T-helper 2 cell (primary cell): ENCODE measurements at places on chromosomes 12 and 14.

- DNase-seq = no peak
Observed at GRCh38 chr12:78189656-78190055, 359.0 kb downstream of the NAV3 start.

- no peak for DNase-seq
Observed at GRCh38 chr14:99871771-99872170, 78.6 kb downstream of the EML1 start.

- DNase-seq = no peak
Observed at GRCh38 chr12:95179011-95179410, 38.3 kb downstream of the FGD6 start.

DNA sequence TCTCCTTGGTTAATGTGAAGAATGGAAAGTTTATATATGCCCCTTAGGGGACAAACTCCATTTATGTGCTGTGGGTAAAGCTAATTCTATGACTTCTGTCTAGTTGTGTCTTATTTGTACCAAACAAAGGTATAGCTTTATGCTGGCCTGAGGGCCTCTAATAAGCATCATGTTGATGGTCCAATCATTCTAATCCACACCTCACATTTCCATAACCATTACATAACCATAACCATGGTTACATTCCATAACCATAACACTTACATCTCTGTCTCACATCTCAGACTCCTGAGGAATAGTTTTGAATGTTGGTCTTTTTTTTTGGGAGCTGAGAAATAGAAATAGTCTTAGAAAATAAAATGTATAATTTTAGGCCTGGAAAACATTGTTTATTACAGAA, 1097.1 kb downstream of the FLRT2 start:
- no peak for DNase-seq

- no peak for DNase-seq
Observed at GRCh38 chr14:21171128-21171527, 15.3 kb upstream of the OR5AU1 start.

DNA sequence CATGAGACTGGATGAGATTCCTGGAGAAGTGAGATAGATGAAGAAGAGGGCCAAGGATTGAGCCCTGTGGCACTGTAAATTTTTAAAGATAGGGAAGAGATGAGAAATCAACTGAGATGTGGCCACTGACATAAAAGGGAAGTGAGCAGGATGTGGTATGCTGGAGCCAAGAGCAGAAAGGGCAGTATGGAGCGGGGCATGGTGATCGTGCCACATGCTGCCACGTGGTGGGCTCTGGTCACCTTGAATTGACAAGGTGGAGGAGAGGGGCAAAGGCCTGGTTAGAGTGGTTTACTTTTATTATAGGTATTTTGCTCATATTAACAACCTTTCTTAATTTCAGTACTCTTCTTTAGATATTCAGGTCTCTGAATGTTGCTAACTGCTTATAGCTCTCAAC, 257.9 kb downstream of the NEDD1 start:
- DNase-seq = no peak

- no peak for DNase-seq
Observed at GRCh38 chr14:86430853-86431252, 900.9 kb downstream of the FLRT2 start.

- no peak for DNase-seq
Observed at GRCh38 chr14:105952826-105953225, 426.4 kb downstream of the TMEM121 start.

DNA sequence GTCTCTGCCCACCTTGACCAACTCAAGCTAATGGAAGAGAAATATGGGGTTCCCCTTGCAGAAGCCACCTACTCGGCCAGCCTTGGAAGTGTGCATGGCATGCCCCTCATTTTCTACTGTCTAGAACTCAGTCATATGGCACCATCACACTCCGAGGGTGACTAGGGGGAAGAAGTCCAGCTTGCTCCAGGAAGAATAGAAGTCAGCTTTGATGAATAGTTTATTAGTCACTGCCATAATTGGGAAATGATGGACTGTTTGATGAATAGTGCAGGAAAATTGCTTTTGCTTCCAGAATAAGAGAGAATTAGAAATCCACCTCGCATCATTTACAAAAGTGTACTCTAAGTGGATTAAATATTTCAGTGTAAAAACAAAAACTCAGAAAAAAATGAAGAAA, 1030.6 kb downstream of the VRK1 start:
- DNase-seq = no peak

- DNase-seq = no peak
Observed at GRCh38 chr14:62462988-62463387, 582.3 kb downstream of the KCNH5 start.

GRCh38 chr14:56339855-56340701, 221.9 kb downstream of the PELI2 start:
- peak; percentile 22 for DNase-seq

DNA sequence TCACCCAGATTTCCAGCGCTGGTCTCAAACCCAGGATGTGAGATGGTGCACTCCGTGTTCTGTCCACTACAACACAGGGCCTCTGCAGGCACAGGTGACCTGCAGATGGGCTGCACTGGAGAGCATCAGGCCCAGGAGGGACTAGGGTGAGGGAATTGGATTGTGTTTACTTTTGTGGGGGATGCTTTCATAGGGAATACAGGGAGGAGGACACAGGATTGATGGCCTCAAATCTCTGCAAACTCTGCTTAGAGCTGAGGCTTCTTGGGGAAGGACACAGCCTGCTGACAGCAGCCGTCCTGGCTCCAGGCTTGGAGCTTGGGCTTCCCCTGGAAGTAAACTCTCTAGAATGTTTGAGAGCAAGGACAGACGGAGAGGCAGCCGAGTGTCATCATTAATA, 57.1 kb downstream of the NTF3 start:
- DNase-seq = no peak

DNA sequence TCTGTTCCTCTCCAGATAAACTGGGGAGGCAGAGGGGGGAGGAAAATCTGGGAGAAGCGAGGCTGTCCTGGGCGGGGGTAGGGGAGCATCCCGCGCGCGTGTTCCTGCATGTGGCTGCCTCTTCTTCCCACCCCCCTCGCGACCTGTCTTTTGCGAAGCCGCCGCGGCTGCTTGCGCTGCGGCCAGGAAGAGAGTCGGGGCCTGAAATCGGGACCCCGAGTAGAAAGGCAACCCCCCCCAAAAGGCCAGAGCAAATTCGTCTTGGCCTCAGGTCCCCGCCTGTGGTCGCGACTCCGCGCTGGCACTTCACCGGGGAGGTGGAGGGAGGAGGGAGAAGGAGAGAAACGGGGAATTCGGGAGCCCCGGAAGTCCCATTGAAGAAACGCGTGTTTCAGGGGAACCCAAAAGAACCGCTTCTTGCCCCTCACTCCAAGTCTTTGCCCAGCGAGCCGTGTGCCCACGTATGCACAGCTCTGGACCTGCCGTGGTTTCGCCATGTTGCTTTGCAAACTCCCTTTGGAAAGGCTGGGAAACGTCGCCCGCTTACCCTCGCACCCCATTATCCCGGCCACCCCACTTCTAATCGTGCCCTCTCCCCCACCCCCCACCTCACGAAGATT, 944 bp downstream of the CCND2 start:
- DNase-seq = no peak

- DNase-seq = peak; percentile 62
Observed at GRCh38 chr12:113334786-113335539, at the start of gene SLC8B1. Gene SLC8B1 (minus strand): TSS chr12:113335109. CDS start chr12:113332878, 2,231 bp downstream.

DNA sequence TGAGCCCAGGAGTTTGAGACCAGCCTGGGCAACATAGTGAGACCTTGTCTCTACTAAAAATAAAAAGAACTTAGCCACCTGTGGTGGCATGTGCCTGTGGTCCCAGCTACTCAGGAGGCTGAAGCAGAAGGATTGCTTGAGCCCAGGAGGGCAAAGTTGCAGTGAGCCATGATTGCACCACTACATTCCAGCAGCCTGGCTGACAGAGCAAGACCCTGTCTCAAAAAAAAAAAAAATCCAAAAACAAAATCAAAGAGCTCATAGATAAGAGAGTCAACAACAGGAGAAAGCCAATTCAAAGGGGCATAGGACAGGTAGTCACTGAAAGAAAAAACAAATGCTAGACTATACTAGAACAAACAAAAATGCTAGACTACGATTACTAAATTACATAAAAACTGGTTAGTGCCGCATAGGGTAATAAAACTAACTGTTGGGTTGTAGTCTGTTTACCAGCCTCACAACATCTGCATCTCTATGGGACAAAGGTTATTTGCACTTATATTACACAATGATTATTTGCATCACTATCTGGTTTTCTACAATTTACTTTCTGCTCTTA, 16.6 kb upstream of the EEA1 start:
- no peak for DNase-seq

DNA sequence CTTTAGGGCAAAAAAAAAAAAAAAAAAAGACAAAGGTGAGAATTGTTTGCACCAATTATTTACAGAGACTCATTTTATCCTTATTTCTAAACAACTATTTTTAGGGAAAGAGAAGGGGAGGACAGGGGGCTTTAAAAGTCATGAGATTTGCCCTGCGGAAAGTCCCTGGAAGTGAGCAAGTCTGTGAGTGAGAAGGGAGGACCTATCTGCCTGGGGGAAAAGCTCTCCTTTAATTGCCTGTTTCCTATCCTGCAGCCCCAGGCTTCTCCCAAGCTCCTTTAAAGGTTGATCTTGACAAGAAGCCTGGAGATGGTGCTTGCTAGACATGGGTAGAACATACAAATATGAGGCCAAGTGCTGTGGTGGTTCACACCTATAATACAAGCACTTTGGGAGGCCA, 8.3 kb upstream of the CHST11 start:
- no peak for DNase-seq

DNA sequence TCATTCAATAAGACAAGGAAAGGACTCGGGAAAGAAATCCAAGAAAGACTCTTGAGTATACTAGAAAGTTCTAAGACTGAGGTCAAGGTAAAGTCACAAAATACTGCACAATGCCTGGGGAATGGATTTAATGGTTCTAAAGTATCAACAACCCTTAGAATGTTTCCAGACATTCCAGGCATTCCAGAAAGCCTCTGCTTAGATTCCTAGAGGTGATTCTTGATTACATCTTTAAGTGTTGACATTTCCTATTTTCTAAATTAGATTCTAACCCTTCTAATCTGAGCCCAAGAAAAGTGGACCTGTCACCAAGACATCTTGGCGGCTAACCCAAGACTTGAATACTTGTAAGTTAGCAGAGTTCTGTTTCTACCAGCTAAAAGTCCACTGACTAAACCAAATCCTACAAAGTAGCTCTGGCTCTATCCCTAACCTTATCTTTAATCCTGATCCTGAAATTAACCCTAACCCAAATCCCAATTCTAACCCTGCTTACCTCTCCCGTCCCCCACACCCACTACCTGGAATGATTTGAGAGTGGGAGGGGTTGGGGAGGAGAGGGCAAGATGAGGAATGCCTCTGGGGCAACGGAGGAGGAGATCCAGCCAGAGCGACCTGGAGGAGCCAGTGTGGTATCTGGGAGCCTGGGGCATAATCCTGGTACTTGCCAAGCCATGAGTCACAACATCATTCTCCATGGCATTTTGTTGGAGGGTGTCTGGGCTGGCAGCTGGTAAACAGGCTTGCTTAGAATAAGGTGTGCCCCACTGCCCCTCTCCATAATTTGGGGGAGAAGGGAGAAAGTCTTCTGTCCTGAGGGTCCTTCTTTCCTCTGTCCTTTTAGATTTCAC, 93.4 kb upstream of the HOXC13 start:
- no peak for DNase-seq

GRCh38 chr14:30874999-30875787, 834 bp downstream of the COCH start:
- DNase-seq = no peak

- no peak for DNase-seq
Observed at GRCh38 chr14:70666361-70666686, 24.6 kb downstream of the TTC9 start.

DNA sequence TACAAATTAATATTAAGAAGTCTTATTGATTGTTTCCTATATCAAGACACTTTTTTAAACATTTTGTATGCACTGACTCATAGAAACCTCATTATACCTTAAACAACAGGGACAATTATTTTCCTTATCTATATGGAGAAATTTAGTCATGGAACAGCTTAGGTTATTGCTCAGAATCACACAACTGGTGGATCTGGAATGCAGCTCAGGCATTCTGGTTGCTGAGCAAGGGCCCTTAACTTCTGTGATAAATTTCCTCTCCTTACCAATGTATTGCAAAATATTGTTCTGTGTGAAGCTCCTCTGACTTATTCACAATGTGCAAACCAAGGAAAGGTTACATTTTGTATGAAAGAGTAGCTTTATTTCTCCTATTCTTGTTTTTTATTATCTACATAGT, 817.8 kb downstream of the LRFN5 start:
- DNase-seq = no peak

GRCh38 chr14:82562881-82563280, 1029.2 kb upstream of the SEL1L start:
- DNase-seq = no peak

DNA sequence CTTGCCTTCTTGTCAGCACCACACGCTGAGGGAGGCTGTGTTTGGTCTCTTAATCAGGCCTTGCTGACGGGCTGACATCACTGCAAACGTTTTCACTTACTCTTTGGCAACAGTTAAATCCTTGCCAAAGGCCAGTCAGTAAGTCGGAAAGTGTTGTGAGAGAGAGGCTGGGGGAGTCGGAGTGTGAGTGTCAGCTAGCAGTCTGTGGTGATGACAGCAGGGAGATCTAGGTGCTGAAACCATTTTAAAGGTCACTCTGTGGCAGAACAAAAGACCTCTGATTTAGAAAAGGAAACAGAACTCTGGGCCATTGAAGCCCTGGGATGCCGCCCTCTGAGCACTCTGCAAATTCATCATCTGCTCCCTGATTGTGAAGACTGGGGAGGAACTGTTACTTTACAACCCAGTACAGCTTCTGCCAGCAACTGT, 143.5 kb downstream of the PAX9 start:
- DNase-seq = no peak

- no peak for DNase-seq
Observed at GRCh38 chr12:83145325-83145840, 458.7 kb downstream of the TMTC2 start.

DNA sequence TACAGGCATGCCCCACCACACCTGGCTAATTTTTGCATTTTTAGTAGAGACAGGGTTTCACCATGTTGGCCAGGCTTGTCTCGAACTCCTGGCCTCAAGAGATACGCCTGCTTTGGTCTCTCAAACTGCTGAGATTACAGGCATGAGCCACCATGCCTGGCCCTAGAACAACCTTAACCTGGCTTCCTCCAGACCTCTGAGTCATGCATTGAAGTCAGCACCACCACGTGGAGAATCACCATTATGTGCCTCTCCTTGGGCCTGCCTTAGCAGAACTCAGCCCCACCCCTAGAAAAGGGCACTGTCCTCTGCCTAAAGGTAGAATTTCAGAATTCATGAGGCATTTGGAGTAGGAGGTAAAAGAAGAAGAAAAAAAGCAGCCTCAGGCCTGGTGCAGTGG, 49.0 kb downstream of the LIMA1 start:
- no peak for DNase-seq

- no peak for DNase-seq
Observed at GRCh38 chr12:57837864-57838562, 8.5 kb downstream of the CTDSP2 start.

- DNase-seq = no peak
Observed at GRCh38 chr14:31895206-31895605, 181.9 kb upstream of the ARHGAP5 start.

DNA sequence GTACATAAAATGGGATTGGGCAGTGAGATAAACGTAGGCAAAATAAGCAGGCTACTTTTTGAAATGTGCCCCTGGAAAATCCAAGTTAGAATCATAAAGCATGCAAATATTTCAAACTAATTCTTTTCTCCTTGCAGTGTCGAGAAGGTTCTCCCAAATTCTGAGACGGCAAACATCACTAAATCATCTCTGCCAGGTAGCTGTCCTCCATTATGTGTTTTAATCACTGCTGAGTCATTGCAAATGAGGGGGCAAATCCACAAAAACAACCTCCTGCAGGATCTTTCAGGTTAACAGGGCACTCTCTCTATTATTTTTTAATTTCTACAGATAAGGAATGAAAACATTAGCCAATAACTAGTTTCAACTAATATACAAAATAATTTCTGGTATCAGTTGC, 63.2 kb upstream of the RIC8B start:
- DNase-seq = no peak

- DNase-seq = no peak
Observed at GRCh38 chr14:101891471-101891870, 72.9 kb upstream of the DYNC1H1 start.
